ENCODE measurements at places on chromosomes 1 and 21.
A peak's percentile ranks its signal among the peaks of the same experiment; 100 is the strongest.

DNA sequence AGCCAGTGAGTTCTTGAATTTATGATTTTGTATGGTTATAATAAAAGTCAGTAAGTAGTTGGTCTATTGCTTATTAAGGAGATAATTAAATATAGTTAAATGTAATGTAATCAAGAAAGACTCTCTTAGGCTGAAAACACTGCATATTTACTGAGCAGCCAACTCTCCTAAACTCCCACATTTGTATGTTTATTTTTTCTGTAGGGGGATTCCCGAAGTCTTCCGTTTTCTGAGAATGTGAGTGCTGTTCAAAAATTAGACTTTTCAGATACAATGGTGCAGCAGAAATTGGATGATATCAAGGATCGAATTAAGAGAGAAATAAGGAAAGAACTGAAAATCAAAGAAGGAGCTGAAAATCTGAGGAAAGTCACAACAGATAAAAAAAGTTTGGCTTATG, 56.7 kb downstream of the PKN2 start:
- DNase-seq: no peak

GRCh38 chr1:224435318-224435763, 744 bp upstream of the WDR26 start:
- no peak for DNase-seq

- peak; percentile 78 for DNase-seq
These were observed 4.9 kb downstream of the SH3BGRL3 start for GRCh38 chr1:26284597-26285347.

DNA sequence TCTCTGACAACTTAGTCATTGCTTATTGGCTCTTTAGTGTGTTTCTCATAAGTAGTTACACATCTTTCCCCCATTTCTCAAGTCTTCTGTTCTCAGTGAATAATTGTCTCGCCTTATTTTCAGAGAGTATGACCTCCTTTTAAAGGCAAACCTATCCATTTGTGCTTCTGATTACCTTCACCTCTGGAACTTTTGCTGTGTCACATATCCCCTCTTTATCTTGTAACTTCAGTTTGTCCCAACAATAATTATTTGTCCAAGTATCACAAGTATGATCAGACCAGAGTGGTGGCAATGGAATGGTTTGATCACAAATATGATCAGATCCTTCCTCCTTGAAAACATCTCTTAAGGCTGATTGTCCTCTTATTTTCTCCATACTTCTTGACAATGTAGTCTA, 5.3 kb upstream of the MRPS21 start:
- DNase-seq: no peak

DNA sequence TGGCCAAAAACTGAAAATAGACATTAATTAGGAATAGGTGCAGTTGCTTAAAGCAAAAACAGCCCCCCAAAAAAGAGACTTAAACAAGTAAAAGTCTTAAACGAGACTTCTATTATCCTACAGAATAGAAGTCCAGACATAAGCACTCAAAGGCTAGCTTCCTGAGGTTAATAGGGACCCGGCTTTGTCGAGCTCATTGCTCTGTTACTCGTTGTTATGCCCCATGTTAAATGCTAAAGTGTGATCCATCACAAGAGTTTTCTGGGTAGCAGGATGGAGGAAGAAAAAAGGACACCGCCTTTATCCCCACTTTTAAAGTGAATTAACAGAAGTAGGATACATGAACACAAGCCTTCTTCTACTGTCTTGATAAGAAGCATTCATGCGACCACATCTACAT, 10.6 kb downstream of the CD1D start:
- no peak for DNase-seq

DNA sequence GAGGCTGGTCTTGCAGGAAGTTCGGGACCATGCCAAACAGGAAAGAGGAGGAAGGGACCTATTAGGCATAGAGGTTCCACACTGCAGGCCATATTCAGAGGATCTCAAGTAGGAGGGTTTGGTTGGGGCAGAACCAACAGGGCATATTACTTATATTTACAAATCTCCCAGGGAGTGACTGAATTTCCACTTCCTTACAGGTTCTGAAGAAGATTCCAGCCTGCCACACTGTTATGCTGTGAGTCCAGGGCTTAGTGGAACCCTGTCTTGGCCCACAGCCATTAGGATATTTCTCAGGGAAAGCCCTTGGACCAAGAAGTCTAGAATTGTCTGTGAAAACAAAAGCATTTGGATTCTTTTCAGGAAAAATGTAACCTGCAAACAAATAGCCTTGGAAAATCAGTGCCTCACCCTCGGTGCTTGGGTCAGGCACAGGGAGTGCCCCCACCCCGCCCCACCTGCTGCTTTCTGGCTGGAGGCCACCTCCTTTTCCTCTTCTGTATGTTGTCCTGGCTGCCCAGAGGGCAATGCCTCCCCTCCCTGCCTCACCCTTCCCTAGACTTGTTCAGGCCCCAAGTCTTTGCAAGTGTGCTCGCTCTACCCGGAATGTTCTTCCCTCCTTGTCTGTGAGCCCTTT, 41.0 kb upstream of the JUN start:
- no peak for DNase-seq

DNA sequence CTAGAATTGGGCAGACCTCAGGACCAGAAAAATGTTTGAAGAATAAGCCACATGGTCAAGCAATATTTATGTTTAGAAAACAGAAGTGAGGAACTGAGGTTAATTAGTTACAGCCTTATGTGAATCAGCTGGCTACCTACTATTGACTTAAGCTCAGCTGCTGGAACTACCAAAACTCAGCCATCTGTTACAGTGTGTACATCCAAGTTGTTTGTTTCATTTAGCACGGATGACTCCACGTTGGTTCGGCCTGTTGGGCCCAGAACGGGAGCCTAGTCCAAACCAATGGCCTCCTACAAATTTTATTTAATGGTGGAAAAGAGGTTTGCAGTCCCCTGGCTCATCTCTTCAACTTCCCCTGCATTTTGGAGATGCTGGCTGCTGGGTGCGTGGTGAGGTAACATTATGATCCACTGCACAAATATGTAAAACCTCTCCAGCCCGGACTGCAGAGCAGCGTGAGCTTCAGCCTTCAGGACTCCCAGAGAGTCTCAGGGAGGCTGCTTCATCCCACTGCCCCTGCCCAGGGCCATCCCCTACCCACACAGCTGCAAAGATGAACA, 143.4 kb downstream of the ZZZ3 start:
- DNase-seq: no peak

- no peak for DNase-seq
These were observed 16.8 kb downstream of the HOOK1 start for GRCh38 chr1:59831529-59831928.

DNA sequence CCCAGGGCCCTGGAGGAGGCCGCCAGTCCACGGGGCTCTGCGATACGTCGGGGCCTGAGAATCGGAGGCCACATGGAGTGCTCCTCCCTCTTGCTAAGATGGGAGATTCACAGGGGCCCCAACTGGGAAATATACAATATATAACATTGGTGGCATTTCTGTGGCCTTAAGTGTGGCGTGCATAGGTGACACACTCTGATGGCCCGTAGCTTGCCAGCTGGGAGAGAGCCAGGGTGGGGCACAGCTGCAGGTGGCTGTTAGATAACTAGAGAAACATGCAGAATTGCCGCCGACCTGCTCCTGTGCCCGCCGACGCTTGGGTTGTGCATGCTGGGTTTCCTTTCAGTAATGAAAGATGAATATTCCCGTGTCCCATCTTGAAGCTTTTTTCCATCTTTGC, 30.1 kb downstream of the UMODL1 start:
- no peak for DNase-seq

GRCh38 chr1:178344513-178345091, 152.2 kb downstream of the CLEC20A start:
- no peak for DNase-seq

DNA sequence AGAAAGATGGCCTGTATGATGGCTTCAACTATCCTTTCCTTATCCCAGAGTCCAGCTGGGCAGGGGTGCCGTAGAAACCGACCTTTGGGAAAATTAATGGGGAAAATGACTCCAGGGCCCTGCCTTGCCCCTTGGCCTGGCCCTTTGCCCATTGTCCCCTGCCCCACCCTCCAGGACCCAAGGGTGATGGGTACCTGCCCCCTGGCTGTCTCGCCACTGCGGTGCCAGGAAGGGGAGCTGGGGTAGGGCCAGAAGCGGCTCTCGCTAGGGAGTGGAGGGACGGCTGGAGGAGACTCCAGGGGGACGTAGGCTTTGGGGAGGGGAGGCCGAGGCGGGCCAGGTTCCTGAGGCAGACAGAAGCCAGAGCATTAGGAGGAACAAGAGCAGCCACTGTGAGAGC, 29.1 kb upstream of the GOLT1A start:
- no peak for DNase-seq

DNA sequence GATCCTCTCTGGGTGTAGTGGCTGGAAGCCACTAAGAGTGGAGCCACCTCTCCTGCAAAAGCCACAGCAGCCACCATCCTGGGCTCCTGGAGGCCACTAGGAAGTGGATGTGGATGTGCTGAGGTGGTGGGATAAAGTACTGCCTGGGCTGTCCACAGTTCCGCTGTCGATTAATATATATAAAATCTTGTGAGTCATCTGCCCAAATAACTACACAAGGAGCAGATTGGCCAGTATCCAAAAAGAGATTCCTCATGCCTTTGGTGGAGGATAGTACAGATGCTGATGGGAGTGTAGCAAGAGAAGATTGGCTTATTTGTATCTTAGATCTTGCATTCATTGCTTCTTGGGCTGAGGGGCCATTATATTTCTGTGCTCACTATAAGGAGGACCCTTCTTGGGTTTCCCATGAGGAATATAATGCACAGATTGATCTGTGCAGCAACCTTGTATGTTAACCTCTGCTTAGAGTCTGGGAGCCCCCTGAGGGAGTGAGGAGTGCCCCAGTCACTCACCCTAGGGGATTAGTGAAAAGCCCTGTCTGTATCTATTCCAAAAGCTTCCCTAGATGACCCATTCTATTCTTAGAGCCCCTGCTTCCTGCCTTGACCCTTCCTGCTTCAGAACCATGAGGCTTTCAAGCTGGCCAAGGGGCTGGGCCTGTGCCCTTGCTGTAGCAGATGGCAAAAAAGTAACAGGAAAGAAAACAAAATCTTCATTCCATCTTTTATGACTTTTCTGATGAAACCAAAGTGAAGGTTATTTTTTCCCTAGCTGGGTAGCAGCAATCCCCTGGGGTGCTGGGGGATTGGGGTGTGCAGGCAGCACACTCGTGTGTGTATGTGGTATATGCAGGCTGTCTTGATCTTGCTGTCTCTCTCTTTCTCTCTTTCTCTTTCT, 31.7 kb downstream of the RCSD1 start:
- no peak for DNase-seq

DNA sequence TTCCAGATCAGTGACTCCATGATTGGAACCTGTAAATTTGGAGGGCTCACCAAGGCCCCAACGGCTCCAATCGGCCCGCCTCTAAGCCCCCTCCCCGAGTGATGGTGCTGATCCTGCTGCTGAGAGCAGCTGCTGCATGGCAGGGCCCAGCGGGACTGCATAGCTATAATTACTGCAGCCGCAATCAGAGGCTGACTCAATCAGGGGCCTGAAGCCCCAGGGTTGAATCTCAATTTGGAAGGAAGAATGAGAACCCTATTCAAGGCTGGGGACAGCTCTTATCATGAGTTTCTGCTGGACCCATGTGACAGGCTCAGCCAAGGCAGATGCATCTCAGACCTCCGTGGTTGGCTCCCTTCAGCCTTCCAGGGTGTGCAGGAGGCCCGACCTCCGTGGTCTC, 42.8 kb upstream of the MAGOH start:
- DNase-seq: no peak

DNA sequence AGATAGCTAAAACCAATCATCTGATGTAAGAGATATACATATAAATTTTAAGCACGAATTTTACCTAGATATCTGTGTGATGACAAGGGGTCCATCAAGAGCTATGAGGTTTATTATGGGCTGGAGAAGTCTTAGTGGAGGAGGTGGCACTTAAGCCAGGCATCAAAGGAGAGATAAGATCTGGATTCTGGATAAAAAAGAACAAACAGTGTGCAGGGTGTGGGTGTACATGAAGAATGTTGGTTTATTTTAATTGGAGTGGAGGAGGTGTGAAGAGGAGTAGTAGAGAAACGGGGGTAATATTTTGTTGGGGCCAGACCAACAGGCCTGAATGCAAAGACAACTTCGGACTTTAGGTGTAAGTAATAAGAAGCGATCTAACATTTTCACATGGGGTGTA, 80.6 kb downstream of the TM2D1 start:
- DNase-seq: no peak

GRCh38 chr1:98794196-98794886, 132.8 kb downstream of the SNX7 start:
- DNase-seq: no peak

DNA sequence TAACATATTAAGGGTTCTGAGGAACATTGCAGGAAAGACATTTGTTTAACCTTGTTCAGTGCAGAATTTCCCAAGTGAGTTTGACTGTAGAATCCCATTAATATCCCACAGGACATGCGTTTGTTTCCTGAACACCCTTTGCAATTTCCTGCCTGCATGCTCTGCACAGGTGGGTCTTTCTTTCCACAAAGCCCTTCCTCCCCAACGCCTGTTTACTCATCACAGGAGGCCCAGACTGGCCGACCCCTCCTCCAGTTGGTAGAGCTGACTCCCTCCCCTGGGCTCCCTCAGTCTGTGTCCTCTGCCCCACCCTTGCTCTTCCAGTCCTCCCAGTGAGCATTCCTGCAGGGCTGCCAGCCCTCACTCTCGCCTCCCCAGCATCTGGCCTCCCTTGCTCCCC, 47.5 kb upstream of the CTPS1 start:
- no peak for DNase-seq

- no peak for DNase-seq
These were observed 285.2 kb upstream of the NEGR1 start for GRCh38 chr1:72567521-72567920.

GRCh38 chr21:42301371-42302075, 13.7 kb downstream of the TFF3 start:
- no peak for DNase-seq

DNA sequence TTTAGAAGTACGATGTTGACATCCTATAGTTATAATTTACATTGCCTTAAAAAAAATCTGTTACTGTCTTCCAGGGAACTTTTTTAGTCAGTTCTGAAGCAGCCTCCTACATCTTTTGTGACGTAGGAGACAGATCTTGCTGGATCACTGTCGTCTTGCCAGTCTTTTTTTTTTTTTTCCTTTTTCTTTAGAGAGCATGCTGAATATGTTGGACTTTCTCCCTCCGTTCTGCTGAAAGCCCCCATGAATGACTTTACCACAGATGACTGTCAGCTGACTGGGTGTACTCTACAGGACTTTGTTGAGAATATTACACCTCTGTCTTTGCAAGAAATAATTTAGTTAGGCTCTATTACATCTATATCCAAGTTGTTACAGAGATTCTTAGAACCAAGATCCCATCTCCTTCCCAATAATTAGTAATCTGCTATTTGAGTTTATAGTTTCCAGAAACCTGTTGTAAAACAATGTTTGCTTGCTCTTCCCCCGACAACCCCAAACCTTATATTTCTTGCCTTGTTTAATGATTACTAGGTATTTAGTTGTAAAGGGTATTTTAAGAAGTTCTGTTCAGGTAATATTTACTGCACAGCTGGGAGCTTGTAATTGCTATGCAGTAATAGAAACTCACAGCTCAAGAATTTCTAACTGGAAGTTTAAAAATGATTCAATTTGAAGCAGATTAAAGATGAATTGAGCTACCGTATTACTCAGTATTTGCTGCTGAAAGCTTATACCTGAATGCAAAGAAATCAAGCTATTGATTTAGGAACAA, 61.8 kb downstream of the RASAL2 start:
- no peak for DNase-seq

- DNase-seq: no peak
These were observed 14.8 kb upstream of the METTL18 start for GRCh38 chr1:169809370-169810095.
